ENCODE measurements at places on chromosomes 1 and 21.

DNA sequence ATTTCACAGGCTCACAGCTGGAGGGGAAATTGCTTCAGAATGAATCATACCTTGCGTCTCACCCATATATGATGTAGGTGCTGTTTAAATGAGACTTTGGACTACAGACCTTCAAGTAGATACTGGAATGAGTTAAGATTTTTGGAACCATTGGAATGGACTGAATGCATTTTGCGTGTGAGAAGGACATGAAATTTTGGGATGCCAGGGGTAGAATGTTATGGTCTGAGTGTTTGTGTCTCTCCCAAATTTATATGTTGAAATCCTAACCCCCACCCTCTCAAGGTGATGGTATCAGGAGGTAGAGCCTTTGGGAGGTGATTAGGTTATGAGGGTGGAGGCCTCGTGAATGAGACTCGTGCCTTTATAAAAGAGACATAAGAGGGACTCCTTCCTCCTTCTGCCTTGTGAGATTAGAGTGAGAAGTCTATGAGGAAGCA, 41.4 kb downstream of the KCNK1 start:
- no peak for DNase-seq

GRCh38 chr1:227889863-227890405, 57.8 kb downstream of the WNT9A start:
- DNase-seq = no peak

DNA sequence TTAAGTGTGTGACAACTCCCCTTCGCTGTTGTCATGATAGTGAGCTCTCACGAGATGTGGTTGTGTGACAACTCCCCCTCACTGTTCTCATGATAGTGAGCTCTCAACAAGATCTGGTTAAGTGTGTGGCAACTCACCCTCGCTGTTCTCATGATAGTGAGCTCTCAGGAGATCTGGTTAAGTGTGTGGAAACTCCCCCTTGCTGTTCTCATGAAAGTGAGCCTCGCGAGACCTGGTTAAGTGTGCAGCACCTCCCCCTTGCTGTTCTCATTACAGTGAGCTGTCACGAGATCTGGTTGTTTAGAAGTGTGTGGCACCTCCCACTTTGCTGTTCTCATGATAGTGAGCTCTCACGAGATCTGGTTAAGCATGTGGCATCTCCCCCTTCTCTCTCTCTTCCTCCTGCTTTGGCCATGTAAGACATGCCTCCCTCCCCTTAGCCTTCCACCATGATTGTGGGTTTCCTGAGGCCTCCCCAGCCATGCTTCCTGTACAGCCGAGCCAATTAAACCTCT, 25.1 kb upstream of the LSS start:
- no peak for DNase-seq

DNA sequence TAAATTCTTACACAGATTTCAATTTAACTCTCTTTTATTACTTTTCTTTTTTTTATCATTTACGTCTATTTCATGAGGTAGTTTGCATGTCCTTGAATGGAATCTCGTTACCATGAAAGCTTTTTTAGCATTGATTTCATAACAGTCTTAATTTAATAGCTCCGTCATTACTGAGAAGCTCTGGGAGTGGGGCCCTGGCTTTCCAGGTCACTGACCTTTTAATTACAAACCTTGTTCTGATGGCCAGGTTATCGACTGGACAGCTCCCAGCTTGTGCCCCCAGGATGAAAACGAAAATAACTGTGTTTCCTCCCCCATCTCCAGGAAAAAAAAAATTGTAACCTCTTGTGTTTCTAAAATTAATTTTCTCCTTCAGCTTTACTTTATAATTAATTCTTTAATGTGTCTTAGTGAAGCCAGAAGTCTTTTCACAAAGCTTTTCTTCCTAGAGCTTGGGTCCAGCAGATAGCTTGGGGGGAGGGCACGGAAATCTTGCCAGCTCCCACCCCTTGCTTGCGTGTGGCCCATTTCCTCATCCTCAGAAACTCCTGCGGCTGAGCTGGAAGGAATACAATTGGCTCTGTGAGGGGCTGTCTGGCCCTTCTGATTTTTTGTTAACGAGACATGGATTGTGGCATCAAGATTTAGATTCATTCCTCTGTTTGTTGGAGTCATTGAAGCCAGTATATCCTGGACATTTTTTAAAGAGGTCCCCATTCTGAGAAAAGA, 65.7 kb downstream of the PEX14 start:
- DNase-seq = no peak

DNA sequence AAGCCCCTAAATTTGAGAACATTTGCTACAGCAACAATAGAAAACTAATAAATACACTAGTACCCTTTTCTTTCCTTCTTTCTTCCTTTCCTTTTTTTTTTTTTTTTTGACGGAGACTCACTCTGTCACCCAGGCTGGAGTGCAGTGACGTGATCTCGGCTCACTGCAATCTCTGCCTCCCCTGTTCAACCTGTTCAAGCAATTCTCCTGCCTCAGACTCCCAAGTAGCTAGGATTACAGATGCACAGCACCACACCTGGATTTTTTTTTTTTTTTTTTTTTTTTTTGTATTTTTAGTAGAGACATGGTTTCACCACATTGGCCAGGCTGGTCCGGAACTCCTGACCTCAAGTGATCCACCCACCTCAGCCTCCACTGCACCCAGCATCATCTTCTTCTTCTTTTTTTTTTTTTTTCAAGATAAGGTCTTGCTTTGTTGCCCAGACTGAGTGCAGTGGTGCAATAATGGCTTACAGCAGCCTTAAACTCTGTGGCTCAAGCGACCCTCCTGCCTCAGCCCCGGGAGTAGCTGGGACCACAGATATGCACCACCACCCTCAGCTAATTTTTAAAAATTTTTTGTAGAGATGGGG, 19.6 kb upstream of the CBR3 start:
- DNase-seq = no peak

GRCh38 chr1:222014001-222014400, 272.1 kb upstream of the DUSP10 start:
- no peak for DNase-seq

- DNase-seq = no peak
Measured at GRCh38 chr21:14115646-14116045, 95.1 kb downstream of the LIPI start.

DNA sequence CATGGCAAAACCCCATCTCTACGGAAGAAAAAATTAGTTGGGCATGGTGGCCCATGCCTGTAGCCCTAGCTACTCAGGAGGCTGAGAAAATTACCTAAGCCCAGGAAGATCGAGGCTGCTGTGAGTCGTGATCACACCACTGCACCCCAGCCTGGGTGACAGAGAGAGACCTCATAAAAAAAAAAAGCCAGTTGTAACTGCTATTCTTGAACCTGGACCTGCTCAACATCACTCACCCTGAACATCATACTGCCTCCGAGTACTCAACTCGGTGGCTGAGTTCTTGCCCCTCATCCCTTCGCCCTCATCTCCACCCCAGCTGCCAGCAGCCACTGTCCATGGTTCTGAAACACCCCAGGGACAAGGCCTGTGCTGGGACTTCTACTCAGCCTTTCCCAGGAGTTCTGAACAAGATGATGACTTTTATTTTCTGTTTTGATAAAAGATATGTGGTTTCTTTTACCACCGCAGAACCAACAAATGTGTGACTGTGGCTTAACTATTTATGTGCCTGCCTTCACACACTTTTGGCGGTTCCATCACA, 5.4 kb upstream of the DISP3 start:
- no peak for DNase-seq

DNA sequence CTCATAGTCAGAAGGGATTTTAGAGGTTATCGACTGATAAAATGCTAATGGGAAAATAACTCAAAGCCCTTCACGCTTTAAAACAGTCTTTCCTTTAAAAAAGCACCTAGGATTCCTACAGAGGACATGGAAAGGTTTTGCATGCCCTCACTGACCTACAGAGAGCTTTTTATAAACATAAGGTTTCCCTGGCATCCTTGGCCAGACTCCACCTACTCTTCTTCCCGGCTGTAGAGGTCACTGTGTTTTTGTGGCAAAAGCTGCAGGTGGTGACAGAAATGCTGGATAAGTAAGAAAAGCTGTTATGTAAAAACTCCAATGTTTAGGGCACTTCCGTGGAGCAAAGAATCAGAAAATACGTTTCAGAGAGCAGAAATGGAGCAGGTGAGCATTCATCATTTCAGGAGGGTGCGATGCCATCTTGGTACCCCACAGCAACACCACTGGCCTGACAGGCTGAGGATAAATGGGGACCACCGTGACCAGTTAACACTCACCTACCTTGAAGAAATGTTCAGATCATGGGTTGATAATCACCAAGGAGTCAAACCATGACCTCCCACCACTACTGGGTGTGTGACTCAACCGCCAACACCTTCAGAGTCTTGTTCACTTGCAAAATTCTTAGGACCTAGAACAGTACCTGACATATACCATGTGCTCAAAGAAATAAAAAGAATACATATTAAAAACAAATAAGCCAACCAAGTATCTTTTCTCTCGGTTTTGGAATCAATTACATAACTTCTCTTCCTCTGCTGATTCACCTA, 46.6 kb downstream of the SSBP3 start:
- no peak for DNase-seq

DNA sequence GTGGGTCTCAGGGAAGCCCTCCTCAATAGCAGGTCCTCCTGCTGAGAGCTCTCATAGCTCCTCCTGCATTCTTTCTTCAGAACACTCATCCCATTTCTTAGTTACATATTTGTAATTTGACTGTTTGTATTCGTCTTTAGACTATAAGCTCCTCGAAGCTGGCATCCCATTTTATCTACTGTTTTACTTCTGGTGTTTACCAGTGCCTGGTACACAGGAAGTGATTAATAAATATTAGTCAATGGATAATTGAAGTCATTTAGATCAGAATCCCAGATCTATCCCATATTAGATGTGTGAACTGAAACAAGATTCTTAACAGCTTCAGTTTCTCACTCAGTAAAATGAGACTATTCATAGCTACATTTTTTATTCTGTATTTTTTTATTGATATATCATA, 88.7 kb downstream of the PLPP3 start:
- no peak for DNase-seq
